ENCODE measurements at places on chromosomes 13 and 19.

DNA sequence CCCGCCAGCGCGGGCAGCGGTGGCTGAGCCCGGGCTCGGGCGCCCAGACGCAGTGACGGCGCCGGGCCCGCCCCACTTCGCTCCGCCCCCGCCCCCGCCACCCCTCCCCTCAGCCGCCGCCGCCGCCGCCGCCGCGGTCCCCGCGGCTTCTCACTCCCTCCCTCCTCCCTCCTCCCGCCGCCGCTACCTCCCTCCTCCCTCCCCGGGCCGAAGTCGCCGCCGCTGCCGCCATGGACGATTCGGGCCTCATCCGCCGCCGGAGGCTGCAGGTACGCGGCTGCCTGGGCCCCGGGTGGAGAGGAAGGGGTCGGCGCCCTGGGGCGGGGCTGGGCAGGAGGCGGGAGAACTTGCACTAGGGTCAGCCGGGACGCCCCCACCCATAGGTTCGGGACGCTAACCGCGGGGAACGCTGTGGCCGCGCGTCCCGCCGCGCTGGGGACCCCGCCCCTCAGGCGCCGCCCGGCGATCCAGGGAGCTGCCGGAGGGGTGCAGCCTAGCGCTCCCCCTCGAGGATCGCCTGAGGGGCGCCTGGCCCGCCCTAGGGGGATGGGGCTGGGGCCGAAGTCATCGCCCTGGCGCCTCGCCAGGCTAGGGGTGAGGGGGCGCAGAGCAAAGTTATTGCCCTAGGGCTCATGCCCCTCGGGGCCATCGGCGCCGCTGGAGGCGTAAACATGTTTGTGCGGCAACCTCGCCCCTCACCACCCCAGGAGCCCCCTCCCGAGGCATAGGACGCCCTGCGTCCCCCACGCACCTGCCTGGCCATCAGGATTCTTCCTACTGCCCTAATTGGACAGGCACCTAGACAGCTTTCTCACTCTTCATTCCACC, 427 bp downstream of the RTBDN start:
- DNase-seq = no peak

- DNase-seq = no peak
These were observed 629.1 kb downstream of the LIG4 start for GRCh38 chr13:107586216-107586615.

GRCh38 chr13:107139006-107139405, 571.1 kb upstream of the ARGLU1 start:
- peak; percentile 37 for DNase-seq

- no peak for DNase-seq
These were observed 3.2 kb downstream of the MED16 start for GRCh38 chr19:889662-890295.

DNA sequence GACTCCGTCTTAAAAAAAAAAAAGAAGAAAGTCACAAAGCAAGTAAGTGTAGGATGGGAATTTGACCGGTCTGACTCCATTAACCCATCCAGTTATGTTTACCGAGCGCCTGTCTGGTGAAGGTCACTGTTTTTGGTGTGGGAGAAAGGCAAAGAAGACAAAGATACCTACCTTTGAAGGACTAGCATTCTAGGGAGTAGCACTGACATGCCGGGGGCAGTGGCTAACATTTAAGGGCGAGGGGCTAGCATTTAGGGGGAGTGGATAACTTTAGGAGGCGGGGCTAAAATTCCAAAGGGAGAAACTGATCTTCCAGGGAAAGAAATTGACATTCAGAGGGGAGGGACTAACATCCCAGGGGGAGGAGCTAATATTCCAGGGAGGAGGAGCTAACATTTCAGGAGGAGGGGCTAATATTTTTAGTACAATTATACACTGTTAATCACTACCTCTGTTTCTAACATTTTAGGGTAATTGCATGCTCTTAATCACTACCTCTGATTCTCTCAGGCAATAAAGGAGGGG, 8.7 kb downstream of the GPR32 start:
- no peak for DNase-seq

DNA sequence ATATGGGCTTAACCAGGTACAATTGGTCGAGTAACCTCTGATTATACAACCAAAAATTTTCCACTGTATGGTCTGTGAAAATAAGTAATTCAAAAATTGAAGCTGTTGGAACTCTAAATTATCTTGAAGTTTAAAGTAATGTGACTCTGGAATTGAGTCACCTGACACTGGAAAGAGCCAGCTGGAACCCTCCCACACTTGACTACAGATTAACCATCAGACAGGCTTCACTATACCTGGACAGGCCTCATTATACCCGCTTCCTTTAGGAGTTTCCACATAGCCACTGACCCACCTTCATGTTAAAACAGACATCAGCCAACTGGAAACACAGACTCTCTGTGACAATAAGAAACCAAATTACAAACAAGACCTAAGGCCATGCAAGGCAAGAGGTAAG, 1.3 kb downstream of the ZNF433 start:
- DNase-seq = no peak

DNA sequence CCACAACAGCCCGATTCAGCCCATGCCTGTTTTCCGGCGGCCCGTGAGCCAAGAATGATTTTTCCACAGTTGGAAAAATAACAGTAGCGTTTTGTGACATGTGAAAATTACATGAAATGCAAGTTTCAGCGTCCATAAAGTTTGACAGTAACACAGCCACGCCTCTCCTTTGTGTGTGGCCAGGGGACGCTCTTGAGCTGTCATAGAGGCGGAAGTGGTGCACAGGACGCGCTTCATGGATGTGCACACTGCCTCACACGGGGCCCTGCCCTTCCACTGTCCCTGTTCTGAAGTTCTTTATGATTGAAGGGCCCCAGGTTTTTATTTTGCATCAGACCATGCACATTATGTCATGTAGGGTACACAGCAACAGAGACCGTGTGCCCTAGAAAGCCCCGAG, 12.4 kb upstream of the ELAVL1 start:
- DNase-seq = no peak

GRCh38 chr19:43684326-43684725, 14.4 kb upstream of the PLAUR start:
- DNase-seq = no peak

DNA sequence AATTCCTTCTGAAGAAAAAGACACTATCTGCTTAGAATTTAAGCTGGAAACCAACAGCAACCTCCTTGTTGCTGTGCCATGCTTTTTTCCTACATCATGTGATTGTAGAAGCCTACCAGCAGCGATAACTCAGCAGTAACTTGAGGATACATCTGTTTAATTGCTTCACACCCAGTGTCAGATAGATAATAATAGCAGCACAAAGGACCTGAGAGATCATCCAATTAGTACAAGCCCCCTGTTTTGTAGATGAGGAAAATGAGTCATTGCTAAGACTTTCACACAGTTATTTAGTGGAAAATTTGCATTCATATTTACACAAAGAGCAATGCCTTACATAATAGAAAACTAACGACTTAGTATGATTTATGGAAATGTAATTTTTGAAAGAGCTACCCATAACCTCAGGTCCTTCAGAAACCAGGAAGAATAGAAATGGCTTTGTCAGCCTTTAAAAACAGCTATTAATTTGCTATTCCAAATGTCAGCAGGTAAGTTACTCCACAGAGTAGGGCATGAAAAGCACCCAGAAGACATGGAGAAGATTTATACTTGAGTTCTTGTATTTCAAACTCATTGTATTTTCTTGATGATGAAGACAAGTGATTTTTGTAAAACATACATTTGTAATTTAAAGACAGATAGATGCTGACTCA, 93.7 kb upstream of the SGCG start:
- DNase-seq = no peak

GRCh38 chr13:37929308-37929707, 59.7 kb upstream of the TRPC4 start:
- no peak for DNase-seq

GRCh38 chr19:18379803-18380747, 5.9 kb upstream of the GDF15 start:
- DNase-seq = peak; percentile 64

GRCh38 chr19:16637535-16637934, 9.5 kb upstream of the MED26 start:
- no peak for DNase-seq

DNA sequence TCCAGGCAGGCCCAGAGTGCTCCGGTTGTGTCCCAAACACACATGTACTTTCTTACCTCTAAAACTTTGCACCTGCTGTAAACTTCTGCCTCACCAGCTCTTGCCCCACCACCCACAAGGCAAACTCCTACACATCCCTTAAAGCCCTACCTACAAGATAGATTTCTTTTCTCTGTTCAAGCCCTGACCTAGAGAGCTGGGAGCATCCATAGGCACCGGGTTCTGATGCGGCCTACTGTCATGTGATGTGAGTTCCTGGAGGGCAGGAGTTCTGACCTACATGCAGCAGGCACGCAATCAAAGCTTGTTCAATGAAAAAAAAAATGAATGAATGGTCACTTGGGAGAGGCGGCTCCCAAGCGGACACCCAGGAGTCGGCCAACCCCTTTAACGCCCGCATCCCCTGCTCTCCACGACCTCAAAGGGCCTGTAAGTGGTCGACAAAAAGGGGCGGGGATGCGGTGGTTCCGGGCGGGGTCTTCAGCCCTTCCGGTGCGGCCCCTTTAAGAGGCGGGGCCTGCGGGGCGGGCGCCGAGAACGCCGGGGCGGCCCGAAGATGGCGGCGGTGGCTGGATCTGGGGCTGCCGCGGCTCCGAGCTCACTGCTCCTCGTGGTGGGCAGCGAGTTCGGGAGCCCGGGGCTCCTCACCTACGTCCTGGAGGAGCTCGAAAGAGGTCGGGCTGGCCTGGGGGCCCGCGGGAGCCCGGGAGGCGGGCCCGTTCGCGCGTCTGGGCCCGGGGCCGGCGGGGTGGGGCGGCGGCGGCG, at the start of gene MAP1S:
Gene MAP1S (plus strand): TSS at position 534 of the 765 bp plus-strand sequence. CDS start 23 bp downstream, at position 557.
- DNase-seq = peak; percentile 73

- no peak for DNase-seq
These were observed 26.3 kb upstream of the TNFSF11 start for GRCh38 chr13:42547612-42548011.

- DNase-seq = no peak
These were observed 13.9 kb downstream of the FOXO1 start for GRCh38 chr13:40652588-40652940.

GRCh38 chr19:38557205-38557799, 60.5 kb downstream of the MAP4K1 start:
- no peak for DNase-seq

GRCh38 chr19:7637374-7638256, 705 bp downstream of the STXBP2 start:
- no peak for DNase-seq

- no peak for DNase-seq
These were observed 19.1 kb upstream of the KCTD4 start for GRCh38 chr13:45219938-45220375.

GRCh38 chr19:47187335-47187655, 43.7 kb downstream of the BBC3 start:
- DNase-seq = no peak

DNA sequence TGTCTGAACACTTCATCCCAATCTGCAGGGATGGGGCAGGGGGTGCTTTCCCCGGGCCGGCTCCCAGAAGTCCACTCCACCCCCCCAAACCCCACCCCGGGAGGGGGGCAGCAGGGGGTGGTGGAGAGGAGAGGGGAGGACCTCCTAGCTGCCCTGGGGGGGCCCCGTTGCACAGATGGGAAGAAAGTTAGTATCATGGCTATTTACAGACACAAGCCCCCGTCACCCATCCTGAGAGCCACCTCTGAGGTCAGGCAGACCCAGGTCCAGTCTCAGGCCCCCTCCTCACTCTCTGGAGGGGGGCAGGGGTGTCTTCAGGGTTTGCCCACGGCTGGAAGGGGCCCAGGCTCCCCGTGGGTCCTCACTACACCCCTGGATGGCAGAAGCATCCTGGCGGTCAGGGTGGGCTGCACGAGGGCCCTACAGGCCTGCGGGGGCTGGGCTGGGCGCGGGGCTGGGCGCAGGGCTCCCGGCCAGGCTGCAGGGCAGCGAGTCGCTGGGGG, 5.8 kb upstream of the REXO1 start:
- no peak for DNase-seq

DNA sequence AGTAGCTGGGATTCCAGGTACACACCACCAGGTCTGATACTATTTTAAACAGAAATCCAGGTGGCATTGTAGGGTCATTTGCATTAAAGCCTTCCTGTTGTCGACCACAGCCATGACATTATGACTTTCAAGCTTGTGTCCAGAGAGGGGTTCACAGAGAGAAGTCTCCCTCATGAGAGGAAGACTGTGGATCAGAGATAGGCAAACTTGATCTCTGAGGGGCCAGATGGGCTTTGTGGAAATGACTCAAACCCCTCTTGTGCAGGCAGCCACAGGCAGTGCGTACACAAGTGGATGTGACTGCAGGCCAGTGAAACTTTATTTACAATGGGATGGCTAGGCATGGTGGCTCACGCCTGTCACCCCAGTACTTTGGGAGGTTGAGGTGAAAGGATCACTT, 27.8 kb upstream of the F2RL3 start:
- no peak for DNase-seq

GRCh38 chr19:35742121-35742724, at the start of gene IGFLR1:
IGFLR1 (minus strand) TSS chr19:35742452; CDS start chr19:35741180, 1,272 bp downstream.
- no peak for DNase-seq

GRCh38 chr19:2260341-2260805, 4.2 kb upstream of the JSRP1 start:
- no peak for DNase-seq

- no peak for DNase-seq
These were observed 695 bp downstream of the ICAM1 start for GRCh38 chr19:10271543-10272086.

GRCh38 chr19:4320419-4320818, 16.0 kb downstream of the FSD1 start:
- DNase-seq = no peak

GRCh38 chr13:26300140-26300539, 46.2 kb downstream of the CDK8 start:
- no peak for DNase-seq

DNA sequence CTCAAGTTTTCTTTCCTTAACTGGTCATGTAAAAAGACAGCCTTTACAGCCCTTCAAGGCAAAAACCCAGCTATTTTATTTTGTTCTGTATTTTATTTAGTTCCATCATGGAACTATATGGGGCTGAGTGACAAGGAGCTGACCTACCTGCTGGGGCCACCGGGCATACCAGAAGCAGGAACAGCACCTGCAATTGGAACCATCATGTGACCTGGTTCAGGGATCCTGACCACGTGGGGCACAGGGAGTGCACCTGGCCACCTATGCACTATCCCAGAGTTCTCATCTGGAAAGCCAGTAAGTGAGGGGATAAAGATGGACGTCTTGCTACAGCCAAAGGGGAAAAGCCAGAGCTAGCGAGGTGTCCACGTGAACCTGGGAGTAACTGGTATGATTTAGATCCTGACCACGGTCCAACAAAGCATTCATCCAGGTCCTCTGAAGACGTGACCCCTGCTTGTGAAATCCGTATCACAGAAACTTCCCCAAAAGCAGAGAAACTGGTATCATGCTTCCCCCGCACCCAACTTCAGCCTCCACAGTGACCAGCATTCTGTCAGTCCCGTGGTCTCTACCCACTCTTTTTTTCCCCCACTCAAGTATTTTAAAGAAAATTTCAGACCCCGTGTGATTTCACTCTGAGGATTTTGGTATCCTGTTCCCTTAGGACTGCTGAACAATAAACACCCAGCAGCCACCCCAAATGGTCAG, 40.5 kb upstream of the SLC15A1 start:
- no peak for DNase-seq

- no peak for DNase-seq
These were observed 208.8 kb downstream of the SLITRK6 start for GRCh38 chr13:85590231-85590931.
